Tracheal epithelial cell (primary cell): ENCODE measurements at places on chromosomes 6 and 20. TPM values are rescaled to one million over a fixed set of nuclear protein-coding genes. Genes with fewer than 3 reads are reported as not detected.

FRMD1 gene
- not detected in 2 replicates for total RNA-seq

BTN1A1 gene
- total RNA-seq: not detected in 2 replicates

NINL gene
- 5.1 and 5.3 TPM in 2 replicates for total RNA-seq

THBS2 gene
- total RNA-seq: 0.85 and 10.6 TPM in 2 replicates

BMP7 gene
- total RNA-seq: not detected in 2 replicates

SIRPD gene
- total RNA-seq: not detected in 2 replicates

SDC4 gene
- total RNA-seq: 335 and 460 TPM in 2 replicates

MATN4 gene
- 0.21 TPM in 1 of 2 replicates, not detected in the other for total RNA-seq

NKX2-2 gene
- not detected in 2 replicates for total RNA-seq

KCNG1 gene
- 108 and 148 TPM in 2 replicates for total RNA-seq

COL12A1 gene
- 3.0 and 17.1 TPM in 2 replicates for total RNA-seq

PTK7 gene
- total RNA-seq: 63.7 and 121 TPM in 2 replicates

CEP57L1 gene
- 8.2 and 10.0 TPM in 2 replicates for total RNA-seq

MYLK2 gene
- not detected in 2 replicates for total RNA-seq

BPI gene
- not detected in 2 replicates for total RNA-seq

COL9A1 gene
- under 0.01 TPM in 1 of 2 replicates, not detected in the other for total RNA-seq

RHAG gene
- total RNA-seq: not detected in 2 replicates

ELOVL4 gene
- 8.7 and 10.4 TPM in 2 replicates for total RNA-seq

RAD21L1 gene
- total RNA-seq: not detected in 2 replicates

HCRTR2 gene
- not detected in 2 replicates for total RNA-seq

BPIFA3 gene
- not detected in 2 replicates for total RNA-seq

CFB gene
- total RNA-seq: 0.64 and 19.0 TPM in 2 replicates

TMC2 gene
- total RNA-seq: not detected in 2 replicates

ERVFRD-1 gene
- total RNA-seq: not detected in 2 replicates

E2F1 gene
- total RNA-seq: 0.43 and 2.2 TPM in 2 replicates
